ENCODE measurements at places on chromosomes 7 and 10.
A peak's percentile ranks its signal among the peaks of the same experiment; 100 is the strongest.

DNA sequence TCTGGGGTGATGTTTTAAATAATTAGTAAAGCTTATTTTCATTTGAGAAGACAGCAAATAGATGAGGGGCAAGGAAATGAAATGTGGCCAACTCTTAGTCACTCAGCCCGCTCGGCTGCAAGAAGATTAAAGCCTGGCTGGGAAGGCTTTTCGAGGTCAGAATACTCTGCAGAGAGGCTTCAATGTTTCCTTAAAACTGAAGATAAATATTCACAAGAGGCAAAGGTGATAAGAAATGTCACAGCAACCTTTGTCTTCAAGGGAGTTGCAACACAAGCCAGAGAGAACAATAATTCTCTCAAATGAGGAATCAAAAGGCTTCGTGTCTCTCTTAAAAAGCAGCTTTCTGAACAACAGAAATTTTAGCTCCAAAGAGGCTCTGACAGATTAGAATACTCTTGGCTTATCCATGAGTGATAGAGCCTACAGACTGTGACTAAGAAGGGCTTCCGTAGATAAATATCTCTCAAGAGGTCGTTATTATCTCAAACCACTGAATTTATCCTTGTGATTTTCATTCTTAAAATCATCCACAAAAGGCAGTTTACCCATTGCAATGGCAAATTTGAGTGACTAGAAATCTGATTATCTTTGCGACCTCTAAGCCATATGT, 92.5 kb downstream of the KLF6 start:
- no peak for DNase-seq

DNA sequence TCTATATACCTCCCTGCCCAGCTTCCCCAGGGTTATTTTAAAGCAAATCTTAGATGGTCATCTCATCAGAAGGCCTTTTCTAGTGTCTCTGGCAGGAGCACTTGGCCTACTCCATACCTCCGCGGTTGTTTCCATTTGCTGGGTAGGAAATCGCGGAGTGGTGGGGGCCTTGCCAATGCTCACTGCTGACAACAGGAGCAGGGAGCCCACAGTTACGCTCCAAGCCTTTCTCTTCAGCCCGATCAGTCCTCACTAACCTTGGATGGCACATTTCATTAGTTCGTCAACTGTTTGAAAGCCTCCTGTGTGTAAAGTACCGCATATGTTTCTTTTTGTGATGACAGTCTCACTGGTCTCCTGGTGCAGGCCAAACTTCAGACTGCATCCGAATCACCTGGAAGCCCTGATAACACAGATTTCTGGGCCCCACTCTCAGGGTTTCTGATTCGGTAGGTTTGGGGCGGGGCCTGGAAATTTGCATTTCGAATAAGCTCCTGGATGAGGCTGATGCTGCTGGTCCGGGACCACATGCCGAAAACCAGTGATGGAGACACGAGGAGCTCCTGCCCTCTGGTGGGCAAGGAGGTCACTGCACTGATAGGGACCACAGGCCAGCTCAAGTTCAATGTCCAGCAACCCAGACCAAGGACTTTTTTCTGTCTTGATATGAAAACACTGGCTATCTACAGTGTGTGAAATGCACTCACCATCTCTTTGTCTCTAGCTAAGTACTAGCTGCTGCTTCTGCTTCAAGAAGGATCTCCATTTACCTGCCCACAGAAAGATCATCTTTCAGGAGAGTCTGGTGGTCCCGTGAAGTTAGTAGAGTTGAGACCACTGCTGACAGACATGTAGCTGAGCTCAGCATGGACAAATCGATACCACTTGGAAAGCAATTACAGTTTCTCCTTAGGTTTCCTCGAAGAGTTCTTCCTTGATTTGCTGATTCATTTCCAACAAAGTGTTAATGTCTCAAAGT, 14.0 kb downstream of the LRGUK start:
- peak; percentile 43 for DNase-seq

- DNase-seq, result no peak
Observed at GRCh38 chr10:92187101-92187500, 103.8 kb downstream of the CPEB3 start.

GRCh38 chr7:131112431-131112830, 215.2 kb upstream of the MKLN1 start:
- DNase-seq, result no peak

- DNase-seq, result no peak
Observed at GRCh38 chr7:124723012-124723411, 42.6 kb downstream of the GPR37 start.

- peak; percentile 74 for DNase-seq
Observed at GRCh38 chr7:151759591-151760042, 117.3 kb downstream of the PRKAG2 start.

GRCh38 chr10:69360485-69361302, 56.0 kb downstream of the TACR2 start:
- no peak for DNase-seq

DNA sequence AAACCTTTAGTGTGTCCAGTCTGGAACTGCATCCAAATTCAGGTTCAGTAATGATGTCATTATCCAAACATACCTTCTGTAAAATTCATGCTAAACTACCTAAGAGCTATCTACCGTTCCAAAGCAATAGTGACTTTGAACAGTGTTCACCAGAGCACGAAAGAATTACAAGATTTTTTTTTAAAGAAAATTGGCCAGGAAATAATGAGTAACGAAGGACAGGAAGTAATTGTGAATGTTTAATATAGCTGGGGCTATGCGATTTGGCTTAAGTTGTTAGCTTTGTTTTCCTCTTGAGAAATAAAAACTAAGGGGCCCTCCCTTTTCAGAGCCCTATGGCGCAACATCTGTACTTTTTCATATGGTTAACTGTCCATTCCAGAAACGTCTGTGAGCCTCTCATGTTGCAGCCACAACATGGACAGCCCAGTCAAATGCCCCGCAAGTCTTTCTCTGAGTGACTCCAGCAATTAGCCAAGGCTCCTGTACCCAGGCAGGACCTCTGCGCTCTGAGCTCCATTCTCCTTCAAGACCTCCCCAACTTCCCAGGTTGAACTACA, 694 bp upstream of the FAS start:
- peak; percentile 76 for DNase-seq

DNA sequence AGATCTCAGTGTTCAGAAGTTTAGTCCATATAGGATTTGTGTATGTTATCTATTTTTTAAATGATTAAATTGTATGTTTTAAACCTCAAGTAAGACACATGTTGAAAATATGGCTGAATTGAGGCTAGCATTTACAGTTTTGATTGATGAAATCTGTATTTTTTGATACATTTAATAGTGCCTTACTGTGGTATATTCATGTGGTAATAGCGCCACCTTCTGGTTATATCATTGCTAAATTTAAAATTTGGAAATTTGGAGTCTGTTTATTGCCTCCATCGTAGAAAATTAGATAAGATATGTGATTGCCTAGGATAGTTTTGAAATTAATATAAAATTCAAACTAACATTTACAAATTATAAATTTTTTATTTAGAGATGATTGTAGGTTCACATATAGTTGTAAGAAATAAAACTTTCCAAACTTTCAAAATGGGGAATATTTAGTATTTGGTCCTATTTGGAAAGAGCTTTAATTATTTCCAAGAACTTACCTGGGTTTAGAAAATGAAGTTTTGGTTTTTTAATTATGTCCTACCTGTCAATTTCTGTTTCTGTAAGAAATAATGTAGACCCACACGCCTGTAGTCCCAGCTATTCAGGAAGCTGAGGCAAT, 19.1 kb upstream of the ARMS2 start:
- peak; percentile 65 for DNase-seq

DNA sequence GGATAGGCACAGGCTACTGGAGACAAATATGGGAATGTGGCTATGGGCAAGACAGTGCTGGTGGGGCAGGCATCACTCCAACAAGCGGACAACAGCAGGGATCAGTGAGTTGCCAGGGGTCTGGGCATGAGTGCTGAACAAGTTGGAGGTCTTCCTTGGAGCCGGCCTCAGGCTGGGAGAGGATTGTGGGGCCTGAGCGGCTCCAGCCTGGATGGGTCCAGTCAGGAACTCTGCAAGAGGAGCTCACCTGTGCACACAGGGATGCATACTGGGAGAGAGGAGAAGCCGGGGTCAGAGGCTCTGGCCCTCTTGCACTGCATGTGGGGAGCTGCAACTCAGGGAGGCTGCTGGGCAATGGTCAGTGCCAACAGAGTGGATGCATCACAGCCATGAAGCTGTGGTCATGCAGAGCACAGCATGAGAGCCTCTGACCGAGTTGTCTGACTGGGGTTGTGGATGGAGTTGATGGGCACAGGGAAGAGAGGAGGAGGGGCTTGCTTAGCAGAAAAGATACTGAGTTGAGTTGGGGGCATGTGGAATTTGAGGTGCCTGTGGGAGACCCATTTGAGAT, 204.0 kb upstream of the ZNF32 start:
- no peak for DNase-seq

DNA sequence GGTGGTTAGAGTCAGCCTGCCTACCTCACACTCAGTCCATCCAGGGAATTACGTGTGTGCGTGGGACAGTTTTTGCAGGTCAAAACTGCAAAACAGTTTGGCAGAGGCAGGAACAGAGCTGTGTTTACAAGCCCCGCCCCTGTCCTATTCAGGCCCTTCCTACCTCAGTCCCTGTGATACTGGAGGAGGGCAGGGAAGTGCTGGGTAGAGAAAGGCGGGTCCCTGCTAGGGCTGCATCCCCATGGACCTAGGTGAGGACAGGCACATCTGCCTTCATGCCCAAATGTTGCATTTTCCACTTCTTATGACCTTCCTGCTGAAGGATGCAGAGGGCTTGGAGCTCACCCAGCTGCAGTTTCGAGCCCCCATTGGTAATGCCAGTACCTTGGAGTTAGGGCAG, 25.1 kb downstream of the SBDS start:
- no peak for DNase-seq

GRCh38 chr7:95595746-95596197, 544 bp downstream of the PDK4 start:
- no peak for DNase-seq

DNA sequence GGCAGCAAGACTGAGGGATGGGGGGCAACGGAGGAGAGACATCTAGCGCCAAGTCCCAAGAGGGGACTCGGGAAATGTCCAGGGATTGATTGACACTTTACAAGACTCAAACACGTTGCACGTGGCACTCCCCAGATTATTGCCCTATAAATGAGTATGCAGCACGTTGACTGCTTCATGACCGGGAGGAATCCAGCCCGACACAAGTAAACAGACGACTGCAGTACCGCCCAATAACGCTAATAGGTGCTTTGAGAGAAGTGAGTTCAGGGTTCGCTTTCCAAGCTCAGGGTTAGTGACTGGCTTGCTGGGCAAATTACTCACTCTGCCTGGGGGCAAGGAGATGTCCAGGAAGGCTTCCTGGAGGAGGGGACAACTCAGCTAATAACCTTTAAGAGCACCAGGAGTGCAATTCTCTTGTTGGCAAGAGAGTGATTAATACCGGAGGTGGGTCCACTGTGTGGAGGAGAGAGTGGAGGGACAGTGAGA, 73.3 kb upstream of the MYL10 start:
- no peak for DNase-seq

GRCh38 chr7:35038354-35038753, 1.1 kb upstream of the DPY19L1 start:
- no peak for DNase-seq

DNA sequence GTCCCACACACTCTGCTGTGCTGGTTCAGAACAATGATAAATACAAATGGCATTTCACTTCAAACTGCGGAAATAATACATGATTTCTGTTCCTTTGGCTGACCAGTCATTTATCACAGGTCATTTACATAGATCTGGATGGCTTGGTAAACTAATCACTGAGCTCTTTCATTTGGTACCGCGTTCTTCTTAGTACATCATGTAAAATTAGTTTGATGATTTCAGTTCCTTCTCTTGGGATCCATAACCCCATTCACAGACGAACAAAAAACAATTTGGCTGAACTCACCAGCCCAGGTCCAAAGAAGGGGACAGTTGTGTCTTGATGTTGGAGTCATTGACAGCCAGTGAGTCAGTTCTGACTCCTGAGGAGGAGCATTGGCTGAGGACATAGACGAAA, 689.8 kb downstream of the INHBA start:
- DNase-seq, result no peak

GRCh38 chr10:117360994-117361667, 14.1 kb downstream of the PDZD8 start:
- DNase-seq, result no peak

DNA sequence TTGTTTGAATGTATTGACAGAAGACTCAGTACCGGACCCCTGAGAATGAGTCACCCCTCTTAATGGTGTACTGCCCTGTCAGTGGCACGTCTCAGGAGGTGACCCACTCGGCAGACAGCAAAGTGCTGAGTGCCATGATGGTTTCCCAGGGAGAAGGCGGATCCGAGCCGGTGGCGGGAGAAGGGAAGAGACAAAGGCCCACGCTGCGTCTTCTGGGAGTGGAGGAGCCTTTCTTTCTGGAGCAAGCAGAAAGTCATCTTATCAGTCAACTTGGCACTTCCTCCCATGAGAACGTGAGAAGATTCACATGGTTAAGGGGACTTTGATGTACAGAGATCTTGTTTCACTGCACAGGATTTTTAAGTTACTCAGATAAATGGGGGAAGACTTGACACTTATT, 14.6 kb upstream of the PPP2R2D start:
- no peak for DNase-seq

- DNase-seq, result no peak
Observed at GRCh38 chr10:13790196-13790595, 203.4 kb downstream of the PRPF18 start.

DNA sequence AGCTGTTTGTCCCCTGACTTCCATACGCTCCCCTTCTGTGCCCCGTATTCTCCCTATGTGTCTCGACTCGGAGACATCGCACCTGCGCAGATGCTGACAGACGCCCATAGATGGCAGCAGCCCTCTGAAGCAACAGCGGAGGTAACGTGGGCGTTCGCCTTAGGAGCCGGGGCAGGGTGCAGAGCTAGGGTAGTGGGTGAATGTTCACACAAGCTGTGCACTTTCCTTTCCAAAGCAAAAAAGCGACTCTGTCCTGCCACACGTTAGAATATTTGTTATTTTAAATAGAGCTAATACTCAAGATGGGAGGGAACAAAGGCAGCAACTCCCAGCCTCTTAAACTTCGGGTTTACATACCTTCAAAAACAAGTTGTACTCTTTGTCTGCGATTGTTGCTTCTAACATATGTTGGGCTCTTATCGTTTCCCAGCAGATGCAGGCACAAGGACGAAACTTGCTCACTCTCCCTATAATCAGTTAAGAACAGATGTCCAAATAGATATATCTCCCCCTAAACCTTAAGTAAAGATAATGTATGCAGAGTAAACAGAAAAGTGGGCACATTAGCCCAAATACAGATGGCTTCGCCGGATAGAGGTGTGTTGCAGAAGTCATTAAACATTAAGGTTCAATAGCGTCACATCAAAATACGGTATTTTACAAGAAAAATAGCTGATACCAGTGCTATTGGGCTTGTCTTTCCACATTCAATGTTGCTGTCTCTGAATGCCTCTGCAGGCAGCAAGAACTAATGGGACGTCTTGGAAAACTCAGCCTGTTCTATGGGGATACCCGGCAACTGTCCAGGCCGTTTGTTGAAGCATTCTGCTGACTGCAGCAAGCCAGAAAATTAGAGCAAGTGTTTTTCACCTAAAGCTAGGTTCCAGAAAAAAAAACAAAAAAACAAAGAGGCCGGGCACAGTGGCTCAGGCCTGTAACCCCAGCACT, 340.3 kb upstream of the PRKCQ start:
- peak; percentile 88 for DNase-seq

- DNase-seq, result no peak
Observed at GRCh38 chr10:117431160-117431559, 55.9 kb upstream of the PDZD8 start.

GRCh38 chr10:29136411-29136810, 152.5 kb upstream of the LYZL1 start:
- no peak for DNase-seq

GRCh38 chr7:327991-328702, 38.2 kb downstream of the FOXL3 start:
- DNase-seq, result no peak

- DNase-seq, result no peak
Observed at GRCh38 chr10:25059990-25060389, 43.6 kb downstream of the THNSL1 start.

GRCh38 chr7:128135159-128135514, 103.9 kb upstream of the LRRC4 start:
- DNase-seq, result no peak
